ENCODE measurements at places on chromosomes 5 and 9.

GRCh38 chr5:95620030-95620869, at the start of gene GPR150:
GPR150 (plus strand) TSS chr5:95620087; CDS start chr5:95620276, 189 bp downstream.
- DNase-seq: peak; percentile 27

- no peak for DNase-seq
These were observed 354.2 kb upstream of the EFNA5 start for GRCh38 chr5:108024986-108025385.

- DNase-seq: no peak
These were observed 294.8 kb upstream of the KLF4 start for GRCh38 chr9:107784235-107784958.

DNA sequence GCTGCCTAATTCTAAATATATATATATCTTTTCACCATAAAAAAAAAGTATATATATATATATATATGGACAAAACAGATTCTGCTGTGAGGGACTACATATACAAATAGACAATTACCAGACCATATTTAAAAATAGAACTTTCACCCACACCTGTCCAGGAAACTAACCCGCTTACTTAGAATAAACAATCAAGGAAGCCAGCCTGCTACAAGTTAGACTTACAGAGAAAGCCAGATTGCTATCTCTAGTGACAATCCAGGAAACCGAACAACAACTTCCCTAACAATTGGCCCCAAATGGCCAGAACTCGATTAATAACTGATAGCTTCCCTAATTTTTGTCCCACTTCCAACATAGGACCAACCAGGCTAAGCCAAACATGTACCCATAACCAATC, 5.9 kb downstream of the GLDC start:
- DNase-seq: no peak

GRCh38 chr5:122439645-122440044, 127.6 kb downstream of the SNCAIP start:
- DNase-seq: no peak

DNA sequence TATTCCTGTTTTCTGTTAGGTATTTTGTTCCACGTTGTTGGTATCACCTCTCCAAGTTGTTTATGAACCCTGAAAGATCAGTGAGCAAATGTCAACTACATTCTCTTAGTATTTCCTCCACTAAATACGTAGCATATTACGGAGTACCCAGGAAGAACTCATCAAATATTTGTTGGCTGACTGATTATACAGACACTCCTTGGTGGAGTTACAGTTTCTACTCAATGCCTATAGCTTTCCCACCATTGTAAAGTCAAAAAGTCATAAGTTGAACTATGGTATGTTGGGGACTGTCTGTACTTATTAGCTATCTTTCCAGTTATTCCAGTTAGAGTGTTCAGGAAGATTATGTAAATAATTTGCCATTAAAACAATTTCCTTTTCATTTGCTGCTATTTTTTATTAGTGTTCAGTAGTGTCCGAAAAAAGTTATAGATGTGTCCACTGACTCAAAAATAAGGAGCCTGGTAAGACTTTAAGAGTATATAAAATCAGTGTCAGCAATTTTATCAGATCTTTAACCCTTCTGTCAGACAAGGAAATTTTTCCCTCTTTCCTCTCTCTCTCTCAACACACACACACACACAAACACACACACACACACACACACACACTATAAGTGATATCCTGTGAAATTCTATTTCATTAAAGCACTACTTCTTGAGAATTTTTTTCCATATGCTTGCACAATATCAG, 6.8 kb upstream of the APBA1 start:
- DNase-seq: no peak

DNA sequence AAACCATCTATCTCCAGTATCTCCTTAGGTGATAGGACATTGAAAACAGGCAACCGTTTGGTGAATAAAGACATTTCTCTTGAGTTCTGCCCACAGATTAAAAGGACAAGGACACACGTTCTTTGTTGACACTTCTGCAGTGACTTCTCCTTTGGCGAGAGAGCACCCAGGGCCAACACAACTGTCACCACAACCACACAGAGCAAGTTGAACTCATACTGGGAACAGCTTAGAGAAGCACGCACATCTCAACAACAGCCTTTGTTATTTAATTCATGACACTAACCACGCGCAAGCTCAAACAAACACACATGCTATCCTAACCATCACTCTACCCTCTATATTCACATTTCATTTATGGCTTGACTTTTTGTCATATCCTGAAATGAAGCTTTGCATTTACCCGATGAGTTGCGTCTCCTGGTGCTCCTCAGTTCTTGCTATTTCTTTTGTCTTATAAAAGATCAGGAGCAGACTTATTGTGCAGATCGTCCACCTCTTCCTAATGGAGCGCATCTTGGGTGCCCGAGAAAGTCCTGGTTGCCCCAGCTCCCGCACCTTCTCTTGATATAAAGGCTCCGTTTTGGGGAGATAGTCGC, 543 bp downstream of the ST8SIA4 start:
- no peak for DNase-seq

GRCh38 chr5:67291671-67292070, 95.1 kb upstream of the CD180 start:
- DNase-seq: no peak

DNA sequence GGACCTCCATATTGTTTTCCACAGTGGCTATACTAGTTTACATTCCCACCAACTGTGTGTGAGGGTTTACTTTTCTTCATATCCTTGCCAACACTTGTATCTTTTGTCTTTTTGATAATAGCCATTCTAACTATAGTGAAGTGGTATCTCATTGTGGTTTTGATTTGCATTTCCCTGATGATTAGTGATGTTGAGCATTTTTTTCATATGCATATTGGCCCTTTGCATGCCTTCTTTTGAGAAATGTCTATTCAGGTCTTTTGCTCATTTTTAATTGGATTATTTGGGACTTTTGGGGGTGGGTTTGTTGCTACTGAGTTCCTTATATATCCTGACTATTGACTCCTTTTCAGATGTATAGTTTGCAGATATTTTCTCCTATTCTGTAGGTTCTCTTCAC, 44.4 kb downstream of the FEM1C start:
- no peak for DNase-seq

- no peak for DNase-seq
These were observed 1110.2 kb downstream of the TAF11L14 start for GRCh38 chr5:18744441-18744840.

DNA sequence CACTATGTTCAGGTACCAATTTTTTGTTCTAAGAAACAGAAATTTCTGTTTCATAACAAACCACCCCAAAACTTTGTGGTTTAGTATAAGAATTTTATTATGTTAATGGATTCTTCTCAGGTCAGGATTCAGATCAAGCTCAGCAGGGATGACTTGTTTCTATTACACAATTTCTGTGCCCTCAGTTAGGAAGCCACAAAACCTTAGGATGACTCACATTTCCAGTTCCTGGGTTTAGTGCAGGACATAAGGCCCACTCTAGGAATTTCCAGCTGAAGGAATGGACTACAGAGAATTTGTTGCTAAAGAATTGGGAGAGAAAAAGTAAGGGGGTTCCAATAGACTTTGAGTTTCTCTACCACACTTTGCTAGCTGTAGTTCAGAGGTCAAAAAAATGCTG, 629.3 kb downstream of the ANXA1 start:
- DNase-seq: no peak

DNA sequence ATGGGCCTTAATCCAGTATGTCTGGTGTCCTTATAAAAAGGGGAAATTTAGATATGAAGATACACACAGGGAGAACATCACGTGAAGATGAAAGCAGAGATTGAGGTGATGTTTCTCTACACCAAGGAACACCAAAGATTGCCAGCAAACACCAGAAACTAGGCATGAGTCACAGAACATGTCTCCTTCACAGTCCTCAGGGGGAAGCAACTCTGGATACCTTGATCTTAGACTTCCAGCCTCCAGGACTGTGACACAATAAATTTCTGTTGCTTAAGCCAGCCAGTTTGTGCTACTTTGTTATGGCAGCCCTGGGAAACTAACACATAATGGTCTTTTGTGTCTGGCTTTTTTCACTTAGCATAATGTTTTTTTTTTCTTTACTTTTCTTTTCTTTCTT, 41.2 kb upstream of the STRBP start:
- DNase-seq: no peak

- DNase-seq: no peak
These were observed 112.5 kb upstream of the IER5L start for GRCh38 chr9:129290606-129291005.

GRCh38 chr5:179794575-179794974, 789 bp downstream of the LTC4S start:
- DNase-seq: no peak

GRCh38 chr5:145981589-145982571, 45.5 kb downstream of the SH3RF2 start:
- no peak for DNase-seq

- DNase-seq: no peak
These were observed 11.3 kb downstream of the AHRR start for GRCh38 chr5:332843-333242.

- no peak for DNase-seq
These were observed 4.9 kb downstream of the AKNA start for GRCh38 chr9:114382699-114383520.

- no peak for DNase-seq
These were observed 47.5 kb downstream of the PCSK1 start for GRCh38 chr5:96385538-96385937.

DNA sequence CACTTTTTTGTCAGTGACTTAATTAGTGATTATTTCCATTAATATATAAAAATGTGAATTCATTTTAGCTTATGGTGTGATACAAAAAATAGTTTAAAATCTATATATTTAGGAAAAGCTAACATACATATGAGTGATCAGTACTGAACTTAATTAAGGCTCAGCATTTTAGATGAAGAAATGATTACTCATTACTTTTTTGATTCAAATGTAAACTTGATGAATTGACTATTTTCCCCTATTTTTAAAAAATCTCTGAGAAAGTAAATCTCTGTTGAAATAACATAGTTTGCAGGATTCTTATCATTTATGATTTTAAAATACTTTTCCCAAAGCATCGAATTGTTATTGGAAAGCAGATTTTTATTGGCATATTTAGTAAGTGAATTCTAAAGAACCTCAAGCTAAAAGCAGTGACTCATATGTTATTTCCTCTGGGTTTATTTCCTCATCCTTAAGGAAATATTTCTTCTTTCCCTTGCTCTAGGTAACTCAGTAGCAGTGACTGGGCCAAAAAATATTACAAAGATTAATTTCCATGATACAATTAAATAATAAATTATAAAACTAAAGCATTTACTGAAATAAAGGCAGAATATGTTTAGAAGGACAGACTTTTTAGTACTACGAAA, 290.6 kb downstream of the FER start:
- no peak for DNase-seq

DNA sequence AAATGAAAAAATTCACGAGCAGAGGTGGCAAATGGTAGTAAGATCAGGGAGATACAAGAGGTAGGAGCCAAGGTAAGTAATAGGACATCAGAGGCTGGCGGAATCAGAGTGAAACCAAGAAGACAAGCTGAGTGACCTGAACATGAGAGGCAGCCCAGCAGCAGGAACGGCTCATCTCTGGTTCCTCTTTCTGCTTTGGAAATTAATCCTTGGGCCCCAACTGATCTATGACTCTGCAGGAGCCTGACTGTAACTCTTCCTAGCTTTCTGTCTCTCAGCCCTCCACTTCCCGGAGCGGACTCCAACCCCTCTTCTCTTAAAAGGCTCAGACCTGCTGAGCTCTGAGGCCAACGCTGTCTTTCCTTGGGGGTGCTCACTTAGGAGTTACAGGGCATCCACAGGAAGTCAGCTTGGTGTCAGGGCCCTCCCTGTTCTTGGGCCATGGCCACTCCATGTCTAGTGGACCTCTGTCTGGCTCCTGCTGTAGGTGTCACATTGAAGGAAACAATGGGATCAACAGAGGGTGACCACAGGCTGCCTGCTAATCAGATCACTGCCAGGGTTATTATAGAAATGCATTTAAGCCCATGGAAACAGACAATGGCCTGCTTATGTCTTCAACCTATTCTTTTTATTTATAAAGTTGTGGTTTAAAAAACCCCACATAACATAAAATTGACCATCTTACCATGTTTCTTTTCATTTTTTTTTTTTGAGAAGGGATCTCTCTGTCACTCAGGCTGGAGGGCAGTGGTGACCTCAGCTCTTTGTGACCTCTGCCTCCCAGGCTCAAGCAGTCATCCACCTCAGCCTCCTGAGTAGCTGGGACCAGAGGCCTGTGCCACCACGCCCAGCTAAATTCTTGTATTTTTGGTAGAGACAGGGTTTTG, 22.5 kb upstream of the SHB start:
- no peak for DNase-seq

- DNase-seq: no peak
These were observed 188.6 kb upstream of the ISL1 start for GRCh38 chr5:51194671-51195070.

GRCh38 chr5:176485176-176485575, 37.0 kb downstream of the FAF2 start:
- no peak for DNase-seq

DNA sequence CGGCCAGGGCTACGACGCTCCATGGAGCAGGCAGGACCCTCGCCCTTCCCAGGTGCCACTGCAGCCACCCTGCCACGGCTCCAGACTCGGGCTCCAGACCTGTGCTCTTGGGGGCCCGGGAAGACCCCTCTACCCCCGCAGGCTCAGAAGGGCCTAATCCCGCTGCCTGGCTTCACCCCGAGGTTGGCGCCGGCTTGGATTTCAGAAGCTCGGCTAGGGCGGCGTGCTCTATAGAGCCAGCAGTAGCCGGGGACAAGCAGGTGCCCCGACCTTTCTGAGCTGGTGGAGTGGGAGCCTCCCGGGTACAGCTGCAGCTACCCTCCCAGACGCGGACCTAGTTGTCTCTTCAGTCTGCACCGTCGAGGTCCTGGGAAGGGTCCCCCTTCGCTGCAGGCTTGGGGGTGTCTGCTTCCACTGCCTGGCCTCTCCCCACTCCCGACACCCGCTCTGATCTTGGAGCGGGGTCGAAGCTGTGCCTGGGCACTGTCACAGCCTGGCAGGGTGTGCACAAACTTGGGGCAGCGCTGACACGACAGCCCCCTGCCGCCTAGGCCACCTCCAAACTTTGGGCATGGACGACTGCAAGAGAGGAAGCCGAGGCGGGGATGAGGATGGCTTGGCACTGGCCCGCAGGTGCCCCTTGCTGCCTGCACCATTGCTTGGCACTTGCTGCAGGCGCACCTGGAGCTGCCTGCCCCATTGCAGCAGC, 1366.1 kb upstream of the CDH9 start:
- no peak for DNase-seq

- no peak for DNase-seq
These were observed 888.8 kb upstream of the WWC1 start for GRCh38 chr5:167402671-167403070.

DNA sequence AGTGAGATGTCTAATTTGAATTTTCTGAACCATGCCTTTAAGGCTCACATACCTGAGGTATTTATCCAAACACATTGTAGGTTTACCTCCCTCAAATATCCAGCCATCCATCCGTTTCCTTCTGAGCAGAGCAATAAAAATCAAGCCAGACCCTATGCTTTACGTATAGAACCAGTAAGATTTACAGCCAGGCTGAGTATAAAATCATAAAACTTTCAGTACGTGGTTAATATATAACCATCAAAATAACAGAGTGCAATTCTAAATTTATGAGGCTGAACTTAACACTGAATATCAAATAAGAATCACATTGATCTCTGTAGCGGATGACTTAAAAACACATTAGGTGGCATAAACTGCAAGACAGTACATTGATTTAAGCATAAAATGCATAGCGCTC, 877.9 kb upstream of the WWC1 start:
- DNase-seq: no peak

- DNase-seq: no peak
These were observed 37.4 kb upstream of the TTC1 start for GRCh38 chr5:159971514-159971913.

All from stimulated activated CD8-positive, alpha-beta memory T cell treated with anti-CD3 and anti-CD28 coated beads, Interleukin-7, amount 100 ng/mL, for 1 hour (primary cell).